Activated CD4-positive, alpha-beta memory T cell treated with anti-CD3 and anti-CD28 coated beads, Interleukin-2, amount 10 ng/mL, durations not matched to agents 7 days and 5 days (primary cell): ENCODE measurements at places on chromosomes 2 and 18.

GRCh38 chr2:33786881-33787280 lies 187.8 kb upstream of the FAM98A start:
- H3K4me1 ChIP-seq: no peaks in the 10 kb centered on the region
- no peak overlapping the region for H3K4me3 ChIP-seq
- H3K36me3 ChIP-seq: no peaks in the 10 kb centered on the region
- no peaks in the 10 kb centered on the region for H3K27me3 ChIP-seq
- H3K27ac ChIP-seq: no peak overlapping the region

DNA sequence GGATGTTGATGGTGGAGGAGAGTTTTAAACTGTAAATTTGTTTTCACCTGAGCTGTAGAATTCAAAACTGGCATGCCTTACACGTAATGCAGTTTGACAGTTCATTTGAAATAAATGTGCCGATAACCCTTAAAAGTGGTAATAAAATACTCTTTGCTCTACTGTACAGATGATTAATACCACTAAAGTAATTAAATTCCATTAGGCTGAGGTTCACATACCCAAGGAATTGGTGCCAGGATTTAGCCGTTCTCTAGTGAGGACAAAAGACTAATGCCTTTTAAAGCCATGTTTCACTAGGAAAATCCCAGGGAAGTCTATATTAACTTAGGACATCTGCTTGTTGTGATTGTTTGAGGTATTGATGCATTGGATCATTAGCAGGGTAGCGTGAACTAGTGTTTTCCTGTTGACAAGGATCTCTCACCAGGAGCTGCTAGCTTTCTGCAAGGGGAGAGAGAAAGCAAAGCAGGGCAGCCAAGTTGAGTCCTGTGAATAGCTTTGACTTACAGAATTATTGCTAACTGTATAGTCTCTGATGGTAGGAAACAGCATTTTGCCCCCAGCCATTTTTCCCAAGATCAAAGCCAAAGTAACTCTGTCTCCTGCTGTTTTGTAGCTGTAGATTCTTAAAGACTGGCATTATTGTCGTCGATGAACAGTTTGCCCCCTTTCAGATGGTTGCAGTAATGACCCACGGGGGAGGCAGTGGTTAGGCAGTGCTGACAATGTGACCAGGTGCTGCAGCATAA lies 280.9 kb upstream of the FANCL start:
- H3K36me3 ChIP-seq: no peaks in the 10 kb centered on the region
- no peak overlapping the region for H3K4me3 ChIP-seq
- H3K4me1 ChIP-seq: no peaks in the 10 kb centered on the region
- no peak for DNase-seq
- peaks cover 9% of the 10 kb centered on the region for H3K27me3 ChIP-seq

- H3K27me3 ChIP-seq: no peaks in the 10 kb centered on the region
- H3K36me3 ChIP-seq: no peaks in the 10 kb centered on the region
- no peaks in the 10 kb centered on the region for H3K4me1 ChIP-seq
- no peak for DNase-seq
- H3K27ac ChIP-seq: no peak overlapping the region
These were observed 806.7 kb downstream of the NRXN1 start for GRCh38 chr2:50225021-50225928.

DNA sequence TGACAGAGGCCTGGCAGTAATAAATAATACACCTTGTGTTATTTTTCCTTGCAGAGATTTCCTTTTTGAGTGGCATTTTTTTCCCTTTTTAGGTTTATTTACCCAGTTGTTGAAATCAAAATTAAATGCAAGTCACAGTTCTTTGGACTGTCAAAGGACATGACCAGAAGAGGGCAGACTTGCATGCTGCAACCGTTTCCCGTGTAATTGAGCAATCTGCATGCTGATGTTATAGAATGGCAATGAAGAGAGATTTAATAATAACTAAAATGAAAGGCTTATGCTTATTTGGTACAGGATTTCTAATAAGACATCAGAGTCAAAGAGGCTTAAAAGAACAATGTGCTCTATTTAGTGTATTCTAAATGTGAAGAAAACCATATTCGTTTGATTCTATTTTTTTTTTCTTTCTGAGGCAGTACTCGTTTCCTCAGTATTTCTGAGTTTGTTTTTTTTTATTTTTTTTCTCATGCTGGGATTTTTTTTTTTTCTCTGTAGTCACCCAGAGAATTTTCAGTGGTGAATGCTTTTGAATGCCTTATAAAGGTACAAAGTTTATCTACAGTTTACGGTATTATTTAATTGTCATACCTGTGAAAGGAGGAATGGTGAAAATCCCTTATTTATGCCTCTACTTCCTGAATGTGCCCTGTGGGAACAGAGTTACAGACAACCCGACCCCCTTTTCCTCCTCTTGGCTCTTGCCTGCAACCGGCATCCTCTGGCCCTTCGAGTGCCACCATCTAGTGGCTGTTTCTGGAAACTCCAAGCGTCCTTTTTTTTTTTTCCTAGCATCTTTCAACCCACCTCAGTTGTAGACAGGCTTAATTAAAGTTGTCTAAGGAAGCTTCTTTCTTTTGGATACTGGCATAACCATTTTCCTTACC lies 368.5 kb downstream of the LRRTM1 start:
- no peak overlapping the region for H3K4me3 ChIP-seq
- no peaks in the 10 kb centered on the region for H3K27me3 ChIP-seq
- no peaks in the 10 kb centered on the region for H3K4me1 ChIP-seq

DNA sequence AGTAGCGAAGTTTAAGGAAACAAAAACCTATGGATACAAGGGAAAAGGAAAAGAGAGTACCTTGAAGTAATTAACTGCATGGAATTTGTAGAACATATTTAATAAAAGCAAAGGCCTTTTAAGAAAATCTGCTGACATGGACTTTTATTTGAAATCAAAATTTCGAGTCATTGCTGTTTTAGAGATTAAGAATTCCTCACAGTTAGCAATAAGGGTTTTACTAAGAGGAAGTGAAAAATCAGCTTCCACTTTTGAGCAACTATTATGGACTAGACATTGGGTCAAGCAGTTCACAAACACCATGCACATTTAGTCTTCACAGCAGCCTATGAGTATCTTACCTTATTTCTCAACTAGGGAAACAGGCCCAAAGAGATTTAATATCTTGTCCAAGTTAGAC lies 876.3 kb downstream of the BCL11A start:
- no peaks in the 10 kb centered on the region for H3K4me1 ChIP-seq
- no peak for DNase-seq
- H3K36me3 ChIP-seq: no peaks in the 10 kb centered on the region
- no peak overlapping the region for H3K27ac ChIP-seq
